ENCODE measurements at places on chromosomes 12 and 14.

- DNase-seq: no peak
These were observed 19.0 kb downstream of the TRHDE start for GRCh38 chr12:72291175-72291574.

DNA sequence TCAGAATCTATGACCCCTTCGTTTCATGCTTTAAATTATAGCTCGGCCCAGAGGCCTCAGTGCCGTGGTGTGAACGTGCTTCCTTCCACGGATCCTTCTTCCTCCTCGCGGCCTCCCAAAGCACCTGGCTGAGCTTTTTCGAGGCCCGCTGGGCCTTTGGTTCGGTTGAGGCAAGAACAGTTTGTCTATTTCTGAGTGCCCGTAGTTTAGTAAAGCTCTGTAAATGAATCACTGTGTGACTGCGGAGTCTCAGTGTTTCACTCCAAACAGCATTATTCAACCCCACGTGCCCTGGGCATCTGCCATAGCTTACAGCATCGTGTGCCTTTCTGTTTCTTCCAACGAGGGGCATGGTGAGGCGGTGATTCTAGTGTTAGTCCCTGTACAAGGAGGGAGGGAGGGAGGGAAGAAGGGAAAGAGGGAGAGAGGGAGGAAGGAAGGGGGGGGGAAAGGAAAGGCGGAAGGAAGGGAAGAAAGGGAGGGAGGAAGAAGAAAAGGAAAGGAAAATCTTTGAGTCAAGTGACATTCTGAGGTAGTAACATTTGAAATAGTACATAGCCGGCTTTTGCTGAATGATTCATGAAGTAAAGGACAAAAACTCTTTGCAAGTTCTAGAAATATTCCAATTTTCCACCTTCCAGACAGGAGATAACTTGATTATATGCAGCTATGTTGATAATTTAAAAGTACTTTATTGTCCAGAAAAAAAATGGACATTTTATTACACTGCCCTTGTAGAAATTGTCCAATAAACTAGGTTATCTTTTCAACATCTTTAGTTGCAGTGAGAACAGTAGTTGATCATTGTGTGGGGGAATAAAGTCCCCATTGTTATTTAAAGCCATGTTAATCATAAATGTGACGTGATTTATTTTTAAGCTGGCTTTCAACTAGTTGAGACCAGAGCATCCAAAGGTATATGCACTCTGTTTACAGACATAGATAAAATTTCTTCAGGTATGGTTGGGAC lies 1.2 kb upstream of the TRIM9 start:
- DNase-seq: no peak

DNA sequence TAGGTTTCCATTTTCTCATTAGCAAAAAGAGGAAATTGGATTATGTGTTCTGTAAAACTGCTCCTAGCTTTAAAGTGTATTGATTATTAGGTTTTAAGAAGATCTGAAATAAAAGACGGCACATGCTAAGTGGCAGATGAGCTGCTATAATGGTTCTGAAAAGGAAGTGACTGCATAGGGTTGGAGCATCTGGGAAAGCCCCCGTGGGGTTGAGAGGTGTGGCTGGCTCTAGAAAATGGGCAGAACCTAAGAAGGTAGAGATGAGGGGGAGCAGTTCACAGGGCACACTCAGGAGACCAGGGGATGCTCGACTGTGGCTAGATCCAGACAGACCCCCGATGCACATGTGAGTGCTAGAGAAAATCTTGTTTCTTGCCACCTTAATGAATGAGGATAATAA lies 1.9 kb downstream of the IFNG-AS1 start:
- DNase-seq: no peak

DNA sequence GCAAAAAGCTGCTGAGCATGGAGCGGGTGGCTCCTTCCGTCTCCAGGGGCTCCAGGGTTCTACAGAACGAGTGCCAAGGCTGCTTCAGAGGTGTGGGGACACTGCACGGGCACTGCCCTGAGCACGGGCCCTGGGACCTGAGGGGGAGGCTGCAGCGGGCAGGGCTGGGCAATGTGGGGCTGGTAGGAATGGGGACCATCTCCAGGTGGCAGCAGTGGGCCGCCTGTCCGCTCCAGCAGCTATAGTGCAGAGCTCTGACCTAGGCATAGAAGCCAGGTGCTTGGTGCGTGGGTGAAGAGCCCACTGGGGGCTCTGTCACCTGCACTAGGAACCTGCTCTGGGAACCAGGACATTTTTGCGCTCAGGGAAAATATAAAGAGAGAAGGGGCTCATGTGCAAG lies 22.3 kb downstream of the HDAC7 start:
- DNase-seq: no peak

- DNase-seq: no peak
These were observed 29.3 kb upstream of the FZD10 start for GRCh38 chr12:130132831-130133511.

DNA sequence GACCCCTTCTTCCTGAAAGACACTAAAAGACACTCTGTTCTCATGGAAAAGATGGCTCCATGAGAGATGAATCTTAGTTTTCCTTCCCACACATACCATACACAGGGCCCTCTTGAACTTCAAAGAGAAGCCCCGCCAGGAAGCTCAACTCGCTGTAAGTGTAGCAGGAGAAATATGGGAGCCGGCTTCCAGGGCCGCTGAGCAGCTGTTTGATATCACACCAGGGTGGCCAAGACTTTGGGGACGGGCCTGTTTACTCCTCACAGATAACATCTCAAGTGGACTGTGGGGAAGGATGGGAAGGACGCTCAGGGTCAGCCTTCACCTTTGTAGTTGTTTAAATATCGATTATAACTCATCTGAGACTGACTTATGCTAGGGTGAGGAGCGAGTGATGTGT lies 235.5 kb upstream of the TBX3 start:
- no peak for DNase-seq

DNA sequence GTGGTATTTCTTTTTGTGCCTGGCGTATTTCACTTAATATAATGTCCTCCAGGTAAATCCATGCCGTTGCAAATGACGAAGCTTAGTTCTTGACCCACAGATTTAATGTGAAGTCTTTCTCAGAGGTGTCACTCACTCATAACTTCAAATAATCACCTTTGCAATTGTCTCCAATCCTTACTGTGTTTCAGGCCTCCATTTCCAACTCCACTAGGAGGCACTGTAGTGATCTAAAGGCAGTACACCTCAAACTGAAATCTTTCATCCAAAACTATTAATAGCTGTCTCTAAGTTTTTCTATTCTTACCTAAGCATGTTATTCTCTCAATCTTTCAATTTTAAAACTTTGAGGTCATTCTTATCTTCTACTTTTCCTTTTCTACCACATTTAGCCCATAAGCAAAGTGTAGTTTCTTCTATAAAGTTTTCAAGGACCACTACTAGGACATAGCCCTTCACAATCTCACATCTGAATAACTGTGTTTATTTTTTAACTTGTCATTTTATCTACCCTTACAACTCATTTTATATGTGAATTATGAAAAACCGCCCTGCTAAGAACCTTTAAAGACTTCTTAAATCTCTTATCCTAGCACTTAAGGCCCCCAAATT lies 25.5 kb upstream of the FBXO34 start:
- no peak for DNase-seq

- no peak for DNase-seq
These were observed 353.6 kb downstream of the TMTC2 start for GRCh38 chr12:83040339-83040738.

DNA sequence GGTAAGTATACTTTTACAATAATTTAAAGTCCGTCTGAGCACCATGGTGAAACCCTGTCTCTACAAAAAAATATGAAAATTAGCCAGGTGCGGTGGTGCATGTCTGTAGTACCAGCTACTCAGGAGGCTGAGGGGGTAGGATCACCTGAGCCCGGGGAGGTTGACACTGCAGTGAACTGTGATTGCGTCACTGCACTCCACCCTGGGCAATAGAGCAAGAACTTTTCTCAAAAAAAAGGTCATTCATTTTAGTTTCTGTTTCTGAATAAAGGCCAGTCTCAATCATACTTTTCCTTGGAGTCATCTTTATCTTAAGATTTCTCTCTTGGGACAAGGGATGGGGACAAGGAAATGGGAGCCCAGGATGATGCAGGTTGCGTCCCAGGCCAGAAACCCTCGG lies 12.9 kb downstream of the ANKRD13A start:
- DNase-seq: no peak

GRCh38 chr12:32494656-32495055 lies 95.3 kb downstream of the FGD4 start:
- no peak for DNase-seq

DNA sequence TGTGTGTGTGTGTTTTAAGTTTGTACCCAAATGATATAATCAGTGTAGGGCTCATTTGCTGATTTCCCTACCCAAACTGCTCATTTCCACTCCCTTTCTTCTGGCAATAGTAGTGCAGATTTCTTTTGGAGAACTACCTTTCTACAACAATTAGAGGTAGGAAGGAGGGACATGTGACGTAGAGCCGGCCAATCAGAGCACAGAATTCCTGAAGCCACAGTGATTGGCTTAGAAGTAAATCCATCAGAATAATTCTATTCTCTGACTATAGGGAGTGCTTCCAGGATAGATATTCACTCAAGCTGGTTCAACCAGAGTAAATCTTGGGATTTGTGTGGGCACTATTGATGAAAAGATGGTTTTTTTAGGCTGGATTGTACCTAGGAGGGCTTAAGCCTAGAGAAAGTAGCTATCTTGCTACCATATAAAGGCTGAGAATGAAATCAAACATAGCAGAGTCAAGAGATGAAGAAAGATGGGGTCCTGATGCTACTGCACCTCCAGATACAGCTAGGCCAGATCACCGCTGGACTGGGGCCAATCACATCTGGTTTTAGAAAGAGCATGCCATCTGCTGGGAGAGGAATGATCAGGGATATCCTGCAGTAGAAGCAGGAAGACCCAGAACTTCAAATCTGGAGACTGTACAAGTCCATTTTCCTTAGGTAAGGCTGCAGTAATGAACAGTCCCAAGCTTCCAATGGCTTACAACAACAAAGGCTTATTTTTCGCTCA lies 54.1 kb upstream of the NUAK1 start:
- no peak for DNase-seq

GRCh38 chr14:45799511-45799910 lies 546.5 kb upstream of the MIS18BP1 start:
- DNase-seq: no peak

DNA sequence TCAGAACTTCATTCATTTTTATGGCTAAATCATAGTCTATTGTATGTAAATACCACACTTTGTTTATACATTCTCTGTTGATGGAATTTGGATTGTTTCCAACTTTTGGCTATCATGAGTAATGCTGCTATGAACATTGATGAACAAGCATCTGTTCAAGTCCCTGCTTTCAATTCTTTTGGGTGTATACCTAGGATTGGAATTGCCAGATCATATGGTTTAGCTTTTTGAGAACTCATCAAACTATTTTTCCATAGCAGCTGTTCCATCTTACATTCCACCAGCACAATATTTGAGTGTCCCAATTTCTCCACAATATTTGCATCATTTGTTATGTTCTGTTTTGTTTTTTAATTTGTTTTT lies 52.3 kb upstream of the CCND2 start:
- no peak for DNase-seq

- no peak for DNase-seq
These were observed 39.1 kb upstream of the NAP1L1 start for GRCh38 chr12:76123259-76124212.

GRCh38 chr12:9779209-9779608 lies 18.5 kb upstream of the CD69 start:
- no peak for DNase-seq

DNA sequence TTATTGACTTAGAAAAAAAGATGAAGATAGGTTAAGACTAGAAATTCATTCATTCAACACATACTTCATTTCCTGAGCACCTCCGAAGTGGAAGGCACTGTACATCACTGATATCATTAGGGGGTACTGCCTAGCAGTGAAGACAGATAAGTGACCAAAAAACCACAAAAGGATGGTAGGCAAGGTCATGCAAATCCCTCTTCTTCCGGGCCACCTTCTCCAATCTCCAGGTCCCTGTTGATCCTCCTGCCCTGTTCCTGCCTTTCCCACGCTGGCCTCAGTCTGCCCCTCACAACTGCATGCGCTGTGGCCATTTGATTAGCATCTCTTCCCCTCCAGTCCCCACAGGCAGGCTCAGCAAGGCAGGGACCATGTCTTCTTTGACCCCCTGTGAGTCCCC lies 60.8 kb downstream of the SETD3 start:
- DNase-seq: no peak

GRCh38 chr14:104158827-104159798 lies 20.7 kb downstream of the KIF26A start:
- DNase-seq: no peak

DNA sequence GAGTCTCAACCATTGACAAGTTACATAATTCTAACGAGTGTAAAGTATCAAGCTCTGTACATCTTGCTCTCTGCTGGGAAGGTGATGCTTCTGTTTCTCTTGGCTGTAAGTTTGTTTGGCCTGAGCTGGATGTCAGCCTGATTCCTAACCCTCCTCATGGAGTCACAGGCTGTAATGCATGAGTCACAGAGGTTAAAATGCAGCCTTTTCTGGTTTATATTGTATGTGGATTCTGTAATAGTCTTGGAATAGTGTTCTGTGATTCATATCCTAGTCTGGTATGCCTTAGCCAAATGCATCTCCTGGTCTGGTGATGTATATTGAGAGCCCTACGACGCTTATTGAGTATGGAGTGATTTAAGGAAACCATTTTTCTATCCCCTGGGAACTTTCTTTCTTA lies 104.5 kb upstream of the FRMD6 start:
- no peak for DNase-seq

GRCh38 chr12:108949976-108950375 lies 70.1 kb downstream of the DAO start:
- DNase-seq: no peak

- no peak for DNase-seq
These were observed 216.1 kb downstream of the SLC38A4 start for GRCh38 chr12:46609674-46610073.

DNA sequence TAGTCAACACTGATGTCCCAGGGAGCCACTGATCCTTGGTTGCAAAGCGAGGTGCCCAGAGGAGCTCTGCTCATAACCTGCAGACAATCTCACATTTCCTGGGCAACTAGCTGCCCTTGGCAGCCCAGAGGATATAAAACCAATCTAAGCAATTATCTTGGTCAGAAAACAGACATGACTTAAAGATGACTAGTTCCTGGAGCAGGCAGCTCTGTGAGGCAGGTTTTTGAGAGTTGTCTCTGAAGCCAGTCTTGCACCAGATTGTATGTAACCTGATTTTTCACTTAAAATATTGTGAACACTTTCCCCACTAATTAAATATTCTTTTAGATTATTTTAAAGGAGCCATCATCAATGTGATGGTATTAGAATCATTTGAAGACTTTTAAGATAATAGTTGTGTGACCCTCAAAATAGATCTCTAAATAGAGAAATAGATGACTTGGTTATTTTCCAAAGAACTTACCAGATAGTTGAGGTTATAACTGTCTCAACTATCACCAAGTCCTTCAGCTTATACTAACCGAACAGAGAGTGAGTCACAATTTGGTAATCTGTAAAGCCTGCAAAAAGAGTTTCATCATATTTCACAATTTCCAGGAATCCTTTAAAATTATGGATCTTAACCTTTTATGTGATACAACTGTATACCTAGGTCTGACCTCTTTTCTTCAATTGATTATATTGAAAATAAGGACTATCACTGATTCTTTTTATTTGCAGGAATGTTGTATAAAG lies 75.9 kb downstream of the LIN7A start:
- DNase-seq: no peak

- DNase-seq: no peak
These were observed 17.4 kb upstream of the NEUROD4 start for GRCh38 chr12:55002355-55002754.

- DNase-seq: no peak
These were observed 45.8 kb upstream of the TMED10 start for GRCh38 chr14:75222208-75222701.

Measured in NCI-H1105 (cell line).